ENCODE measurements at places on chromosomes 7 and 10.

GRCh38 chr7:1446620-1447032, 12.6 kb downstream of the MICALL2 start:
- DNase-seq: no peak

DNA sequence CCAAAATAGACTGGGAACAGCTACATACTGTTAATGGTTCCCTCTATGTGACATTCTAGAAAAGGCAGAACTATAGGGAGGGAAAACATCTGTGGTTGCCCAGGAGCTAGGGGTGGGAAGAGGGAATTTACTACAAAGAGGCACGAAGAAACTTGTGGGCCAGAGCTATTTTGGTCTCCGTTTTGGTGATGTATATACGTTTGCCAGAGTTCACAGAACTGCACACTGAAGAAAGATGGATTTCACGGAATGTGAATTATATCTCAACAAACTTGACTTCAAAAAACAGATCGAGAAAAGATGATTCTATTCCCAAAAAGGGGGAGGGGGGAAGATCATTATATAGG, 386 bp upstream of the AS3MT start:
- no peak for DNase-seq

DNA sequence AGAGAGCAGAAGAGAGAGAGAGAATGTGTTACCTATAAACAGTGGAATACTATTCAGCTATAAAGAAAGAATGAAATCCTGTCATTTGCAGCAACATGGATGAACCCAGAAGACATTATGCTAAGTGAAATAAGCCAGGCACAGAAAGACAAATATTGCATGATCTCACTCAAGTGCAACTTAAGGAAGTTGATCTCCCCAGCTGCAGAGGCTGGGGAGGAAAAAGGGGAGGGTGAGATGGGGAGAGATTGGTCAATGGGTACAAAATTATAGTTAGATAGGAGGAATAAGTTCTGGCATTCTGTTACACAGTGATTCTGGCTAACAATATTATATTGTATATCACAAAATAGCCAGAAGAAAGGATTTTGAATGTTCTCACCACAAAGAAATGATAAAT, 11.2 kb upstream of the JAZF1 start:
- no peak for DNase-seq

- DNase-seq: no peak
Measured at GRCh38 chr7:157537056-157537455, 200.3 kb downstream of the DNAJB6 start.

DNA sequence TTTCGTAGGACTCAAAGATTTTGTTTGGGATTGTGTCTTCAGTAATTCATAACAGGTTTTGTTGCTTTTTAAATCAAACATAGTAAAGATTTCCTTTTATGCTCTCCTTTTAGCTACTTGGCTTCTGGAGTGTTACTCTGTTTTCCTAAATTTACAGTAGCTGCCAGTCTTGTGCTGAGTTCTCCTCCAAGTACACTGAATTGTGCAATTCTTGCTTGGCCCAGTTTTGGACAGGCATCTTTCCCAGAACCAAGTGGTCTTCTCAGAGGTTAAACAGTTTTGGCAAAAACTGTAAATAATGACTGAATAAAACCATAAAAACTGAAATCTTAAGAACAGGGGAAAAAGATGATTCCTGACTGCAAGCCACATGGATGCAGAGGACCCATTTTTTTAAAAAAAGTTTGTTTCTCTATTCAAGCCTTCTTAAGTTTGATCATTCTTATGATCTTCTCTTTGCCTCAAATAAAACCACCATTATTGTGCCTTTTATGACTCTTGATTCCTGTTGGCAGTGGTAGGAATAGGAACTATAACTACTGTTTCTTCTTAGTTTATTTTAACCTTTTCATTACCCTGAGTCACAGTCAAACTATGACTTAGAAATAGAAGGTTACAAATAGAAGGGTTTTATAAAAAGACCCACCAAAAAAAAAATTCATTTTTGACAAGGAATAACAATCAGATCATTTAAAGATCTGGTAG, 88.0 kb downstream of the MDFIC start:
- DNase-seq: no peak

DNA sequence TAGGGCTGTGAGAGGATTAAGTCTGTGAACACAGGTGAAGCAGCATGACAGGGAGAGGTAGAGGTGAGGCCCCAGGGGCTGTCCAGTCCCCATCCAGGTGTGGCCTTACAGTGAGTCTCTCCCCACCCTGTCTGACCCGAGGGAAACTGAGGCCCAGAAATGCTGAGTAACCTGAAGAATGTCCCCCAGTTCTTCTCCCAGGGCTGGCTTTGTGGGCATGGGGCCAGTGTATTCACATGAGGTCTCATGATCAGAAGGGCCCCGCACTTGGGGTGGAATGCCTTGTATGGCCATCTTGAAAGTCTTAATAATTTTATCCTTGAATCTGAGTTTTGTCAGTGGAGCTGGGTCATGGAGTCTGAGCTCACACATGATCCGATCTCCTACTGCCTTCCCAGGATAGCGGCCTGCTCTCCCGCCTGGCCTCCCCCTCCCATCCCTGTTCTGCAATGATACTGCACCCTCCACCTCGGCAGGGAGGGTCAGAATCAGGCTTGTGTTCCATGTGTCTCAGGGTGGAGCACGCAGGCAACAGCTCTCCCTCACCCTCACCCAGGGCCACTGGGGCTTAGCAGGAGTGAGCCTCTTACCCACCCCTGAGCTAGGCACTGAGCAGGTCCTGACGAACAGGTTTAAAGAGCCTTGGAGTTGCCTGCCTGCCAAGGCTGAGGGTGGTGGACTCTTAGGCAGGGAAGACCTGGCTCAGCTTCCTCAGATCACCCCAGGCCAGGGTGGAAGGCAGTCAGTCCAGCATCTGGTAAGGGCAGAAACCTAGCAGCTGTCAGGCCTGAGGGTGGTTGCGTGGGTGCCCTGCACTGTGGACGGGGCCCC, 41.4 kb upstream of the NPFFR1 start:
- DNase-seq: no peak

- DNase-seq: no peak
Measured at GRCh38 chr7:55110282-55110992, 91.6 kb downstream of the EGFR start.

DNA sequence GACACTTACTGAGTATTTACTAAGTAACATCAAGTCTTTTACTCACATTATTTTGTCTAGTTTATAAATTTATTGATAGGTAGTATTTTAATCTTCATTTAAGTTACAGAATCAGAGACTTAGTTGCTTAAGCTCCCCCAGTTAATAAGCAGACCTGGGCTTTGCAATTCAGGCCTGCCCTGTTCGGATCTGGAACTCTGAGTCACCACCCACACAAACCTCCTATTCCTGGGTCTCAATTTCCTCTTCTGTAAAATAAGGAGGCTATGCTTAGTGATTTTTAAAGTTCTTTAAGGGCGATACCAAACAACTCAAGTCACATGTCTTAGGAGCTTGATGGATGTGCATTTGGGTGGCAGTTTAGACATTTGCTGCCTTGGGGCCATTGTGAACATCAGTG, 3.5 kb upstream of the MGAM start:
- DNase-seq: no peak
